ENCODE measurements at places on chromosomes 12 and 14.

GRCh38 chr14:47390831-47391504 is 284.4 kb downstream of the MDGA2 start:
- no peak for DNase-seq

- no peak for DNase-seq
Measured at GRCh38 chr12:75784591-75784990, 247.0 kb downstream of the PHLDA1 start.

DNA sequence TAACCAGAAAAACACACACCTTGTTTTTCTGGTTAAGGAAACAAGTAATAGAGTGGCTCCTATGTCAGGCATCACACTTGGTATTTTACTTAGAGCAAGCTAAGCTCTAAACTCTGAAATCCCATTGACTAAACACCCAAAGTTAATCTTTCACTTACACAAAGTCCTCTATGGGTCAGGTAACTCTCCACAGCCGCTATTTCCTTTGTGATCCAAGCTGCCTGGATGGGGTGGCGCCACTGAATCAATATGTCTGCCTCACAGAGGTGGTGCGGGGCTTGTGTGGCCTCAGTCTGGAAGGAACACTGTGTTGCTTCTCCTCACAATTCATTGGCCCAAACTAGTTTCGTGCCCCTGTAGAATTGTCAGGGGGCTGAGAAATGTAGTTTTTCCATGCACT is 160.0 kb upstream of the E2F7 start:
- no peak for DNase-seq

DNA sequence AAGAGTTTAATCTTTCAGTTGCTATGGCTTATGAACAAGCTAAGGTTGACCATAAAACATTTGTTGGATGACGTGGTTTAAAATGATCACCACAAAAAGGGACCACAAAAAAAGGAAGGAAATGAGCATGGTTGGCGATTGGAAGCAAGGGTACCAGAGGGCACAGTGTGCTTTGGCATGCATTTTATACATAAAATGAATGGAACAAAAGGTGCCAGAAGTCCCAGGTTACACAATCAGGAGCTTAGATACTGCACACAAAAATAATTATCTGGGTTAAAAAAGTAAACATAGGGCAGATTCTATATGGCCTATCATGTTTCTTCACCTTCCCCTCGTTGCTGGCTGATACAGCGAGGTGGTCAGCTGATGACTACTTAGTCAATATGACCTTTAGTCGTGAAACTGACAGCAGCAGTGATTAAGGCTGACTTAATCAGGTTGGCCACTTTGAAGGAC is 50.7 kb downstream of the ZC3H14 start:
- no peak for DNase-seq

GRCh38 chr12:123071099-123071800 is 79.6 kb downstream of the PITPNM2 start:
- no peak for DNase-seq

- DNase-seq: no peak
Measured at GRCh38 chr12:131817241-131817640, 11.0 kb upstream of the MMP17 start.

- DNase-seq: no peak
Measured at GRCh38 chr14:31229638-31230572, 22.3 kb upstream of the HECTD1 start.

GRCh38 chr12:108797677-108798076 is 59.7 kb downstream of the SSH1 start:
- no peak for DNase-seq

GRCh38 chr12:104201238-104202001 is 14.2 kb upstream of the TXNRD1 start:
- DNase-seq: peak; percentile 85

DNA sequence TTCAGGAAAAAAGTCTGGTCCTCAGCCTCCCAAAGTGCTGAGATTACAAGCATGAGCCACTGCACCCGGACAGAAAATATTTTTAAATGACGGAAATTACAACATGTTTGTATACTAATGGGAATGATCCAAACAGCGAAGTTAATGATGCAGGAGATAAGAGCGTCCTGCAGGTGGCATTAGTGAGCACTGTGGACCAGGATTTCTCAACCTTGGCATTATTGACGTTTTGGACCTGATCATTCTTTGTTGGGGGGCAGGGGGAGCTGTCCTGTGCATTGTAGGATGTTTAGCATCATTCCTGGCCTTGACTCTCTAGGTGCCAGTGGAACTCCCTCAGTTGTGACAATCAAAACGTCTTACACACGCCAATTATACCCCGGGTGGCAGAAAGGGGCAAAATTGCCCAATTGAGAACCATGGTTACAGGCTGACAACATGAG is 34.1 kb downstream of the SCFD1 start:
- peak; percentile 61 for DNase-seq

DNA sequence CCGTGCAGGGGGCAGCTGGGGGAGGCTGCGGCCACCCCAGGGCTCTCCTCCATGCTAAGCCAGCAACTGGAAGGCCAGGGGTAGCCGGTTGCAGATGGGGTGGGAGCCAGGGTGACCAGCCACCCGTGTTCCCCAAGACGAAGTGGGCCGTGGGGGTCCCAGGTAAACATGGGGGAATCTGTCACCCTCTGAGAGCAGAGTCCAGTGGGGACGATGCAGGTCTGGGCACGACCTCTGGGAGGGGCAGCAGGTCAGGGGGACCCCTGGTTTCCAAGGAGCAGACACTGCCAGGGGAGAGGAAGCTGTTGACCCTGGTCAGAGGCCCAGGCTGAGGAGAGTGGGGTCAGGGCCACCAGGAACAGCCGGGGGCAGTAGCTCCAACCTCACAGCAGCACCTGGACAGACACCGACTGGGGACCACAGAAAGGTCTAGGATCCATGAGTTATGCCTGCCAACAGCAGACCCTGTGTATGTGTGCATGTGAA is 35.0 kb upstream of the FBRSL1 start:
- DNase-seq: no peak

GRCh38 chr12:3991798-3992580 is 118.8 kb upstream of the PARP11 start:
- DNase-seq: no peak

- no peak for DNase-seq
Measured at GRCh38 chr12:114920771-114921554, 237.0 kb upstream of the TBX3 start.

DNA sequence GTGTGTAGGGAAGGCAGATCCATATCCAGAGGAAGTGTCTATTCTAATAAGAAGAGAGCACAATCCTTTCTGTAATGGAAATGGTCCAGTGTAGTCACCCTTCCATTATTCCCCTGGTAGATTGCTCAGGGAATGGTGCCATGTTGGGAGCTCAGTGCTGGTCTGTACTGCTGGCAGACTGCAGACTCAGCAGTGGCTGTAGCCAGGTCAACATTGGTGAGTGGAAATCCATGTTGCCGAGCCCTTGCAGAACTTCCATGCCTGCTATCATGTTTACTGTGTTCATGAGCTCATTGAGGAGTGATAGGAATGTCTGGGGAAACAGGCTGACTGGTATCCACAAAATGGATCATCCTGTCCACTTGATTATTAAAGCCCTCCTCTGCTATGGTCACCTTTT is 128.7 kb downstream of the MIPOL1 start:
- DNase-seq: no peak

GRCh38 chr14:60656686-60657455 is 7.6 kb upstream of the SIX1 start:
- peak; percentile 74 for DNase-seq

- DNase-seq: peak; percentile 85
Measured at GRCh38 chr12:93847517-93848474, 170.6 kb downstream of the CRADD start.

DNA sequence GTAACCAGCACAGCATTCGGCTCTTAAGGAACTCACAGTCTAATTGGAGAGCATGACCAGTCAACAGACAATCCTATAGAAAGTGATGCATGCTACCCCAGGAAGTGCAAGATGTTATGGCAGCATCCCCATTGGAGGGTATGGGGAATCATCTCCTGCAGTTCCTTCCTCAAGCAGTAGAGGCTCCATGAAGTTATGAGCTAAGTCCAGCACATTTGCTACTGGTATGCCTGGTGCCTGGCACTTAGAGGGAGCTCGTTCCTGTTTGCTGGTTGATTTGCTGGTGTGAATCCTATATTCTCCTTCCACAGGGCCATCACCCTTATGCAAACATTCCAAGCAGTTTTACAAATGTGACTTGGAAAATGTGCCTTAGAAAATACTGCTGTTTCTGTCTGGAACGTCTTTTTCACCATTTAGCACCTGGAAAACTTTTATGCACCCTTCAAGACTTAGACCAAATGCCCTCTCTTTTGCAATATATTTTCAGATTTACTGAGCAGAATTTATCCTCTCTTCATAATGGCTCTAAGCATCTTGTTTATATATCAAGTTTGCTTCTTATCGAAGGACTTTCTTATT is 136.1 kb upstream of the WSCD2 start:
- peak; percentile 51 for DNase-seq

DNA sequence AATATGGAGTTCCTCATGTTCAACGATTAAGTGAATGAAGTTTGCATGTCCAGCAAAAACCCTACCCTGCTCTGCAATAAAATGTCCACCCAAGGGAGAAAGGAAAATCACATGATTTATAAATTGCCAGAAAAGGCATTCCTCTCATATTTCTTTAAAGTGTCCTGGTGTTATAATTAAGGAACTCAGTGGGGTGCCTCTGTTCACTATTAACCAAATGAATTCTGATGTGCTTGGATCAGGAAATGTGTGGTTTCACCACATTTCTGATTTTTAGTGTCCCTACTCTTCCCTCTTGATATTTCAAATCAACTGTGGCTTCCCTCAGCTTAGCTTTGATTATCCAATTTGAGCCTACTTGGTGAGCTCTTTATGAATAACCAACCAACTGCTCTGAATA is 208.1 kb downstream of the PHLDA1 start:
- DNase-seq: no peak

DNA sequence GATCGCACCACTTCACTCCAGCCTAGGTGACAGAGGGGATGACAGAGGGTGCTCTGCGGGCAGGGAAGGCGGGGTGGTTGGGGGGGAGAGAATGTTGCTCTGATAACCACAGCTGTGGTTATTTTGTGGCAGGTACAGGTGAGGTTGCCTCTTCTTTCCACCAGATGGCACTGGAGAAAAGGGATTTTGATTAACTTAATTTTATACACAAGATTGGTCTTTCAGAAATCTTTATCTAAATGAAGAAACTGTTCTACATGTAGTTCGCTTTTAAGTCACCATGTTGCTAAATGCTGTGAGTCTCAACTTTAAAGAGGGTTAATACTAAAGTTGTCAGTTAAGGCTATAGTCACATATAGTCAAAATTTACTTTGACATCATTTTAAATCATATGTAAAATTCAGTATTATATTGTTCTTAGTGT is 25.7 kb downstream of the FGF23 start:
- peak; percentile 50 for DNase-seq

DNA sequence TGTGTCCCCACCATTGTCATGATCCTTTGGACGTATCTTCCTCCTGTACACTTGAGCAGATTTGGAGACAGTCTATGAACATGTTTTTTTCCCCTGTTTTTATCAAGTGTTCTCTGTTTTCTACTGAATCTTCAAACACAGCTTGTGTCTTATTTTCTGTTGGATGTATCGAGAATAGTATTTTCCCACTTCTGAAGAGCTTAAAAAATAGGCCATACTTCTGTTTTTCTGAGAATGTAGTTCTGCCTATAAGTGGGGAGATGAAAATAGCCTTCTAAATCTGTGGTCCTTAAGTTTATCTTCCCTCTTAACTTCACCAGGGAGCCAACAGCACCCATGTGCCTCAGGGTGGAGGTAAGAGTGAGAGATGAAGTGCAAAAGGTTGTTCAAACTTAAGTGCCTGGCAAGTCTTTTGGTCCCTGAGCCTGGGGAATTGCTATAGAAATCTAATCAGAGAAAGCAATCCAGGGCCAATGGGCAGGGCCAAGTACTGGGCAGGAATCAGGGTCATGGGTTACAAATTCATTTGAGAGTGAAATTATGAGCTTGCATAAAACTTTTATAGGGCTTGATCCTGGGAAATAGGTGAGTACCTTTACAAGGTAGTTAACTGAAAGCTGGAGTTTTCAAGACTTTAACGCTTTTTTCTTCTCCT is 58.9 kb downstream of the ARF6 start:
- DNase-seq: no peak

DNA sequence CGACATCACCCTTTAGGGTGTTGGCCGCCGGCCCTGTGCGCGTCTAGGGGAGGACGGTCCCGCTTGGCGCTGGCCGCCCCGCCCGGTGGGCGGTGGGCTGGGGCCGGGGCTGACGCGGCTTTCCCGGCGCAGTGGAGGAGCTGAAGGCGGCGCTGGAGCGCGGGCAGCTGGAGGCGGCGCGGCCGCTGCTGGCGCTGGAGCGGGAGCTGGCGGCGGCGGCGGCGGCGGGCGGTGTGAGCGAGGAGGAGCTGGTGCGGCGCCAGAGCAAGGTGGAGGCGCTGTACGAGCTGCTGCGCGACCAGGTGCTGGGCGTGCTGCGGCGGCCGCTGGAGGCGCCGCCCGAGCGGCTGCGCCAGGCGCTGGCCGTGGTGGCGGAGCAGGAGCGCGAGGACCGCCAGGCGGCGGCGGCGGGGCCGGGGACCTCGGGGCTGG is 3.6 kb downstream of the TNFAIP2 start:
- DNase-seq: no peak

- DNase-seq: peak; percentile 61
Measured at GRCh38 chr12:93783832-93784231, 106.7 kb downstream of the CRADD start.

DNA sequence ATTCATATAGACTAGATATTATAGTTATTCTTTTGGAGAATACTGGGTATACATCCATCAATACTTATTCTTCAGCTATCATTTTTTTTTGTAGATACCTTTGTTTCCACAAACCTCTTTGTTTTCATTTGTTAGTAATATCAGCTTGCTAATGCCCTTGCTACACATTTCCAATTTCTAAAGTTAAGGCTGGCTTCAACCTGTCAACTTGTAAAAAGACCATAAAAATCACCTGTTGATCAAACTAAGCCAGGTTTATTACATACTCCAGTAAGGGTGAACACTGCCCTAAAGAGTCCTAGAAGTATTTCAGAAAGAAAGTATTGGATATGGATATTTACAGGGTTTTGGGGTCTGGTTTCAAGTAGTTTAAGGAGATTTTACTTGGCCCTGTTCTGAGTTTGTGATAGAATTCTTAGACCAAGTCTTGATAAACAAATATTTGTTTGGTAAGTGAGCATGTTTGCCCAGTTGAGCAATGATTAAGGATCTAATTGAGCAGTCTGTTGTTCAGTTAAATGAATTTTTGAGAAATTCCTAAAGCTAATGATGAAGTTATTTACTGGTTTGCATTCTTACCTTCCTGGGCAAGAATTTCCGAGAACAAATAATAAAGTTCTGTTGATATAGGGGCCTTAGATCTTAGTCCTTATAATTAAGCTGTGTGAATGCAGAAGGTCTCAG is 52.8 kb upstream of the LRTM2 start:
- DNase-seq: no peak

- DNase-seq: no peak
Measured at GRCh38 chr14:68968051-68968450, 11.1 kb downstream of the ACTN1 start.

All from NAMALWA (cell line).